ENCODE measurements at places on chromosomes 6 and 20. TPM values are rescaled to one million over a fixed set of nuclear protein-coding genes. Genes with fewer than 3 reads are reported as not detected.

Gene SYNDIG1
- total RNA-seq = 11.4 TPM

Gene KIF25
- total RNA-seq = not detected

Gene TREM1
- total RNA-seq = 6.0 TPM

Gene MLN
- not detected for total RNA-seq

Gene FAXC
- not detected for total RNA-seq

Gene DNAH8
- not detected for total RNA-seq

Gene HSPA12B
- total RNA-seq = 26.5 TPM

Gene SLC22A16
- total RNA-seq = not detected

Gene F13A1
- 9.1 TPM for total RNA-seq

Gene NRSN1
- not detected for total RNA-seq

Gene COL11A2
- 0.83 TPM for total RNA-seq

Gene IFT52
- 6.3 TPM for total RNA-seq

Gene SMLR1
- not detected for total RNA-seq

Gene GABRR1
- not detected for total RNA-seq

Gene TRIM10
- total RNA-seq = not detected

Gene VNN1
- total RNA-seq = 0.16 TPM

Gene MEP1A
- total RNA-seq = not detected

Gene TTK
- 0.46 TPM for total RNA-seq

Gene AVP
- not detected for total RNA-seq

Gene TTLL9
- not detected for total RNA-seq

Gene DLK2
- total RNA-seq = 5.1 TPM

Gene C6orf58
- not detected for total RNA-seq

Gene MUC21
- total RNA-seq = not detected

Gene TNFRSF6B
- total RNA-seq = 1.5 TPM

Gene SIRPB2
- total RNA-seq = 0.83 TPM

Gene LRRC73
- total RNA-seq = 2.3 TPM

Gene ID4
- total RNA-seq = 2.4 TPM

Gene UCKL1
- total RNA-seq = 47.6 TPM

Gene TRERF1
- 1.6 TPM for total RNA-seq
